ENCODE measurements at places on chromosomes 1 and 21. TPM values are rescaled to one million over a fixed set of nuclear protein-coding genes. Genes with fewer than 3 reads are reported as not detected.

GRCh38 chr1:243497939-243498681 lies 242.3 kb downstream of the SDCCAG8 start:
- DNase-seq = no peak

The CACYBP gene
- 446 TPM for total RNA-seq

The PGBD5 gene
- total RNA-seq = 0.80 TPM

The PRKCZ gene
- 19.8 TPM for total RNA-seq

GRCh38 chr1:115982400-115982799 lies 6.1 kb downstream of the SLC22A15 start:
- DNase-seq = no peak

- DNase-seq = no peak
Observed at GRCh38 chr1:201893431-201893830, 4.7 kb downstream of the SHISA4 start.

The FCRL5 gene
- total RNA-seq = not detected

GRCh38 chr1:241131636-241132194 lies 225.3 kb downstream of the RGS7 start:
- no peak for DNase-seq

DNA sequence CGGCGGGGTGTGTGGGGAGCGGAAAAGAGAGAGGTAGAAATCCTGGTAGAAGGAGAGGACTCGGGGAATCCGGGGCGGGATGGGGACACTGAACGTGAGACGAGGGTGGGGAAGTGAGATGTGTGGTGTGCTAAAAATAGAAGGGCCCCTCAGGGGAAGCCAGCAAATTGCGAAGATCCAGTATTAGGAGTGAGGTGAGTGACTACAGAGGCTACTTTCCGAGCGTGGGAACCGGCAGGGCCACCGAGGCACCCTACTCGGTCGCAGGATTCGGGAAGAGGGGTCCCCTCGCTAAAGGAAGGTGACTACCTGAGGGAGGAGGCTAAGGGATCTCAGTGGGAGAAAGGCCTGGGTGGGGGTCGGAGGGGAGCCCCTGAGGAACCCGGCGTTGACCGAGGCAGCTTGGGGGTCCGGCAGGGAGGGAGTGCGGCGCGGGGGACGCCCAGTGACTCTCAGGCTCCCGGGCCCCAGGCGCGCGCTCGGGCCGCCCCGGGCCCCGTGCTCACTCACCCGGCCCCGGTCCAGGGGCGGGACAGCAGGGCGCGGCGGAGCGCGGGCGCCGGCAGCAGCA lies 318 bp downstream of the ALDH4A1 start:
- DNase-seq = no peak

GRCh38 chr1:57494530-57495079 lies 70.7 kb upstream of the DAB1 start:
- no peak for DNase-seq

- DNase-seq = no peak
Observed at GRCh38 chr1:85450832-85451231, 14.1 kb downstream of the DDAH1 start.
